ENCODE measurements at places on chromosomes 13 and 19.

GRCh38 chr13:75135325-75135825, 346.6 kb downstream of the TBC1D4 start:
- peak; percentile 83 for DNase-seq

GRCh38 chr13:43520351-43520750, 266.4 kb downstream of the ENOX1 start:
- no peak for DNase-seq

DNA sequence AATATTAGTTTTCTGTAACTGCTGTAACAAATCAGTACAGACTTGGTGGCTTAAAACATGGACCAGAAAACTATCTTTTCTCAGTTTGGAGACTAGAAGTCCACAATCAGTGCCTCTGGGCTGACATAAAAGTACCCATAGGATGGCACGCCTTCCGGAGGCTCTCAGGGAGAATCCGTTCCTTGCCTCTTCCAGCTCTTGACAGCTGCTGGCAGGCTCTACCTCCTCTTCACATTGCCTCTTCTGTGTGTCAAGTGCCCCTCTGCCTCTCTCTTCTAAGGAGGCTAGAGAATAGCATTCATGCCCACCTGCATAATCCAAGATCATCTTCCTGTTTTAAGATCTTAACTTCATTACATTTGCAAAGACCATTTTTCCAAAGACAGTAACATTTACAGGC, 1194.2 kb downstream of the EFNB2 start:
- no peak for DNase-seq

DNA sequence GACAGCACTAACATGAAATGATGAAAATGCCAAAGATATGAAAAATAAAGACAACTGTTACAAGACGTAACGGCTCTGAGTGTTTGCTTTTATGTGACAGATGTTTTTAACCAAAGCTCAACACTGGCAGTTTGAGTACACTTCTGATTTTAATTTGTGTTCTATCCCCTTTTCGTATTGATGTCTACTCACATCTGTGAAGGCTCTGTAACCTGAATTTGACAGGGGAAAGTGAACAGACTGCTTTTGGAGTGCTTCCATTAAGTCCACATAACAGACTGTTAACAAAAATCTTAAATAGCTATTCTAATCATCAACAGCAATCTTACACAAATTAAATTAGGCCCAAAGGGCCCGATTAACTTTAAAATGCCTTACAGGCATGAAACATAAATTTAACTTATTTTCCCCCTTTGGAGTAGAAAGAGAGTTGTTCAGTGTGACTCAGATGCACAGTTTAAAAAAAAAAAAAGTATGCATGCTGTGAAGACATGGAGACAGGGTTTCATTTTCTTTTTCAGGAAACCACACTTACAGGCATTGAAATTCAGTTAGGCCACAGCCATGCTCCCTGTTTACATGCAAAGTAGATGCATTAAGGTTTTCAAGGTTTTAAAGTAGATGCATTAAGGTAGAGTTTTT, 16.3 kb upstream of the RNASEH2B start:
- DNase-seq = no peak

- DNase-seq = peak; percentile 18
Measured at GRCh38 chr13:32045982-32046785, 14.6 kb downstream of the FRY start.

DNA sequence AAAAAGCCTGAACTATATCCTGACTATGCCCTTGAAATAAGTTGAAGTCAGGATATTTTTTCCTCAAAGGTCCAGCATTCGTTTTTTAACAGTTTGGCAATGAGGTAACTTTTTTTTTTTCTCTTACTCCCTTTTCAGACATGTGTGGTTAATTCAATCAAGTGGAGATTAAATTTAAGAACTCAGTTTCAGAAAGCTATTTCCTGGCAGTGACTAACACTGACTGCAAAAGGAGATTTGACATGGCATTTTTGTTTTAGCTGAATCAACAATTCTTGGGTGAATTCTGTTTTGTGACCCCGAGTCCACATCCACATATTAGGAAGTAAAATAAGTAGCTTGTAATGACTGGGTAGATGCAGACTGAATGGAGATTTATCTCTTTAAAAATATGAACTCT, 716.4 kb downstream of the PCDH9 start:
- peak; percentile 17 for DNase-seq

- peak; percentile 7 for DNase-seq
Measured at GRCh38 chr19:30870876-30871275, 478.4 kb downstream of the TSHZ3 start.

- no peak for DNase-seq
Measured at GRCh38 chr13:112733112-112733511, 43.3 kb downstream of the ATP11A start.
